Ureter (tissue), 1 donor: ENCODE measurements at places on chromosomes 4 and X.

DNA sequence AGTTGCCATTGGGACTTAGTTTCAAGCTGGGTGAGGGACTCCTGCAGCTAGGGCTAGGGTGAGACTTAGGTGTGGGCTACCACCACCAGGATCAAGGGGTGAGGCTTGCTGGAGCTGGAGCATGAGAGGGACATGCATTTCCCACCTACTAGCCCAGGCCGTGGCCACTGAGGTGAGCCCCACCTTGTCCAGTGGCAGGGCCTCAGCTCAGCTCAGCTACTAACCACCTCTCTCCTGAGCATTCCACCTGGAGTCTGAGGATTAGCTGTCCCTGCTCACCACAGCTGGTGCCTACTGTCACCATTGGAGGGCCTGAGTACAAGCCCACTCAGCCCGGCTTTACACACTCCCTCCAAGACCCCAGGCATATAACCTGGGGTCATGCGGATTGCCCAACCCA is 62.6 kb upstream of the MAGEH1 start:
- no peak for DNase-seq

DNA sequence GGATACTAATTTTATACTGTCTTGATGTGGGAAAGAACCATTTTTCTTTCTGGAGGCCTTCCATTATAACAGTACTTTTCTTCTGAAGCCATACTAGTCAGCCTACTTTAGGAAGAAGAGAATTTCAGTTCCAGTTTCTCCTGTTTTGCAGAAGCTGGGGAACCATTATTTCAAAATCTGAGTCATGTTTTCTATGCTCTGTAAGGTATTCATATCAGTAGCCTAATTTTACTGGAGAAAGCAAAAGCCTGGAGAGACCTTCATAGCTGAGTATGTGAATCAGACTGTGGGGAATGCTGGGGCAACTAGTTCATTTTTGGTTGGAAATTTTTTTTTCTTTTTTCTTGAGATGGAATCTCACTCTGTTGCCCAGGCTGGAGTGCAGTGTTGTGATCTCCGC is 22.4 kb downstream of the AFF1 start:
- DNase-seq, result no peak

GRCh38 chrX:134162032-134162431 is 75.0 kb upstream of the CCDC160 start:
- no peak for DNase-seq

- DNase-seq, result no peak
Measured at GRCh38 chr4:137420901-137421396, 111.3 kb downstream of the PCDH18 start.

DNA sequence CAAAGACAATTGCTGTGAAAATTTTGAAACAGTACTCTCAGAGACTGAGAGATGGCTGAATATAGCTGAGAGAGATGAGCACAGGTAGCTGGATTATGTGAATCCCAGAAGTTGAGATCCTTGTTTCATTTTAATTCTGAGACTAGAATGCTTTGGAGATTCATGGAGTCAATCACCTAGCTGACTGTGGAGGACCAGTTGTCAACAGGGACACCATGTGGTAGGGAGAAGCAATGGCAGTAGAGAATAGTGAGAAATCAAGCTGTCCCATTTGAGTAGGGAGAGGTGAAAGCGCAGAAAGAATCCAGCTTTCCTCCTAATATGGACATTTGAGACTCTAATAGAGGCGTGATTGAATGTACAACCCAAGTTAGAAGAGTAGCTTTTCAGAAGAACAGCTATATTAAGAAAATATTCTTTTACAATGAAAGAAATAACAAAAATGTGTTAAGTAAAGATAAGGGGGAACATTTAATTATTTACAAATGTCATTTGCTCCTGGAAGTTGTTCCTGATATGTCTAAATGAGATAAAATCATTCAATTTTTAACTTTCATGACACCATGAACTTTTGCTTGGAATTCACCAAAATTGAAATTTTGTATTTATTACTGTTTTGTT is 30.3 kb upstream of the GLRB start:
- DNase-seq, result peak; percentile 47

DNA sequence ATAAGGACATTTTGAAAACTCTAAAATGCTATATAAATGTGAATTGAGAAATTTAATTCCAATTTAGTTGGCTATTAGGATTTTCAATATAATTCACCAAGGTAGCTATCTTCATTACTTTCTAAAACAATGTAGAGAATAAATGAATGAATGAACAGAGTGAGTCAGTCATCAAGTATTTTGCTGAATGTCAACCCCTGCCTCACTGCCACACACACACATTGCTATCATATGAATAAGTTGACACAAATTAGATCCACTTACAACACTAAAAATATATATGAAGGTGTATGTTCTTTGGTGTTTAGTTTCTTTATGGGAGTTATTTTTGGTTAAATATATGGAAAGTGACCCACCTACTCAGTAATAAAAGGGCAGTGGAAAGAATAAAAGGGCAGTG is 141.4 kb upstream of the SMIM10 start:
- DNase-seq, result no peak

DNA sequence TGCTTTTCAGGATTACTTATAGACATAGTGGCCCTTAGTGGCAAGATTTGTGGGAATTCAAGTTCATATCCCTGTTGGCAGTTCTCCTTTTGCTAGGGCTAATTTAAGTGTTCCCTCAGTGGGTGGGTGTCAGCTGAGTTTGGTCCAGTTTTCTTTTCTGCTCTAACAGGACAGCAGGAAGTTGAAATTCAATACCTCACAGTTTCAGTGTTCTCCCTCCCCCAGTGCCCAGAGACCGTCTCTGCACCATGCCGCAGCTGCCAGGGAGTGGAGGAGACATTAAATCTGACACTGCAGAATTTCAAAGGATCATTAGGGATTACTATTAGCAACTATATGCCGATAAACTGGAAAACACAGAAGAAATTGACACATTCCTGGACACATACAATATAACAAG is 50.7 kb downstream of the UBE2NL start:
- no peak for DNase-seq

DNA sequence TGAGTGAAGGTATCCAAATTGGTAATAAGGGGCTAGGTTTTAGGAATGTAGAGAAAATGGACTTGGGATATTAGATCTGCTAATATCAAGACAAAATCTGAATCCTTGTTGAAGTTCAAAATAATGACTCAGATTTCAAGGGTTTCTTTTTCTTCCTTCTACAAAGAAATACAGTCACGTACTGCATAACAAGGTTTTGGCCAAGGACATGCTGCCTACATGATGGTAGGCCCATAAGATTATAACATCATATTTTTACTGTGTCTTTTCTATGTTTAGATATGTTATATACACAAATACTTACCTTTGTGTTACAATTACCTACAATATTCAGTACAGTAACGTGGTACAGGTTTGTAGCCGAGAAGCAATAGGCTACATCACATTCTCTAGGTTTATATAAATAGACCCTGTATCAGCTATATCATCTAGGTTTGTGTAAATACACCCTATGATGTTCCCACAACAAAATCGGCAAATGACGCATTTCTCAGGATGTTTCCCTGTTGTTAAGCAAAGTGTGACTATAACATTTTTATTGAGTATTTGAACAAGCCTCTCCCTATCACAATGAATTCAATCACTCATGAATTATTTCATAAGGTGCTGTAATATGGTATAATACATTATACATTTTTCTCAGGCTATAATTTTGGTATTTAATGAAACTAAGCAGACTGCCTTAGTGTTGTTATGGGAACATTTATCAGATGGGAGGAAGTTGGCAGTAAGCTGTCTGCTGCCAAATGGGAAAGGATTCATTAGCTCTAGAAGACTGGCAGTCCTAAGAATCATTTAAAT is 186.3 kb downstream of the PPP3CA start:
- no peak for DNase-seq

DNA sequence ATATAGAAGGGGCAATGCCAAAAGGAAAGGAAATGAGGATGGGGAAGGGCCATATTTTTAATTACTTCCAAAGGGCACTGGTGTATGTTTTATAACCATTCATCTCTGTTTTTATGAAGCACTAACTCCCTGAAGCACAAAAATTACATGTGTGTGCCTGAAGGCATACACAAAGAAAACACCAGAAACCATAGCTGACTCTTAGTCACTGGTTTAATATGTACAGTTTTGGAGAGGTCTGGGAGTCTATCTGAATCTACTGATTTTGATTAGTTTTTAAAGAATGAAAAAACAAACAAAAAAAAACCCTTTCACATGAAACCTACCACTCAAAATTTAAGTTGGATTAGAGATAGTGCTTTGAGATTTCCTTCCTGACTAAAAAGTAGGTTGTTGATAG is 438.7 kb downstream of the RPA4 start:
- DNase-seq, result no peak

DNA sequence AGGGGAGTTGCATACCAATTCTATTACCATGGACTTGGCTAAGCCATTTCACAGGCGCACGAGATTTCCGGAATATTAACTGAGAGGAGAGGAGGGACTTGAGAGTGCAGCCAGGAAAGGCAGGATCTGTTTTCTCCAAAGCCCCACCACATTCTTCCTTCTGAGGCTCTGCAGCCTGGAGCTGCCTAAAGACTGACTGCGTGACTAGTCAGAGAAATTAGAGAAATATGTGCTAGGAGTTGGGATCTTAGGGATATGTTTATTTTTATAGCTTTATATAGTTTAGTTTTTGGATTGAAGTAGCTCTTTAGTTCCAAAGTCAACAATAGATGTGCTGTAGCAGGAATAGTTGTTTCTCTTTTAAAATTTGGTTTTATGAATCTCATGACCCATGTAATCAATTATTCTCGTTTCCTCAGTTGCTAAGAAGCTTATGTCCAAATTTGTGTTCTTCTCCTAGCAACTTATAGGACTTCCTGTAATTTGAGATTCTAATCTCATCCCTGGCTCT is 300.1 kb upstream of the DDX53 start:
- DNase-seq, result no peak

DNA sequence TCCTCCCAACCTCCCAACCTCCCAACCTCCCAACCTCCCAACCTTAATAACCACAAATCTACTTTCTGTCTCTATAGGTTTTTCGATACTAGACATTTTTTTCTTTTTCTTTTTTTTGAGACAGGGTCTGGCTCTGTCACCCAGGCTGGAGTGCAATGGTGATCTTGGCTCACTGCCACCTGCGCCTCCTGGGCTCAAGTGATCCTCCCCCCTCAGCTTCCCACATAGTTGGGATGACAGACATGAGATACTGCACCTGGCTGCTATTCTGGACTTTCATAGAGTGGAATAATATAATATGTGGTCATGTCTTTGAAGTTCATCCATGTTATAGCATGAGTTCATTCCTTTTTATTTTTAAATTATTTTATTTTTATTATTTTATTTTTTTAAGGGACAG is 39.5 kb upstream of the ZFX start:
- DNase-seq, result no peak

- no peak for DNase-seq
Measured at GRCh38 chr4:6929812-6930464, 20.3 kb downstream of the TBC1D14 start.

DNA sequence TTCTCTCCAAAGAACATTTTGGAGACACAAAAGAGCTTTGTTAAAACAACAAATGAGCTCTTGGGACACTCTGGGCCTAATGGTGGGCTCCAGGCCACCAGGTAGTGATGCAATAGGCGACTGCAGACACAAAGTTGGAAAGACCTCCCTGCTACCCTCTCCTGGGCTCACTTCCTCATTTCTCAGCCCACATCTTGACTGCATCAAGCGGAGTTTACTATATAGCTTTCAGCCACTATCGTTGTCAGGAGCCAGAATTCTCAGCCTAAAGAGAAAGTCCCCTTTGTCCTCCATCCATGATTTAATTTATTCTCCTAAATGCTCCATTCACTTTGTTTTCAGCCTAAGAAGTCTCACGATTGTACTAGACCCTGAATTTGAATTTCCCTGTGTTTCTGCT is 114.9 kb downstream of the EFHC2 start:
- no peak for DNase-seq

DNA sequence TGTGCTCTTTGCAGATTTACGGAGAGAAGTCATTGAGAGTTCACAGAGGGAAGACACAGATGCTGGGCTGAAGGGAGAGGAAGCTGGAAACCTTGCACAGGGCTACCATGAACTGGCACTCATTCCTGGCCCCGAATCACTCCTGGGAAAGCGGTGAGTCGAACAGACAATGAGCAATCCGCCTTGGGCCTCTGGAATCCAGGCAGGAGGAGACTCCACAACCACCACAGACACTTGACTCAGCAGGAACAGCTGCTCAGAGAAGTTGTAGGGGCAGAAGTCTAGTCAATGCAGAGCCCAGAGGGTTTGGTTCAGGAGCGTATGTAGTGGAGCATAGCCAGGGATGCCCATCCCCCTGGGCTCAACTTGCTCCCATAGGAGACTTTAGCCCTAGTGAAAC is 62.8 kb upstream of the GRIA3 start:
- DNase-seq, result no peak

- no peak for DNase-seq
Measured at GRCh38 chr4:171718069-171718468, 95.1 kb upstream of the GALNTL6 start.

- peak; percentile 23 for DNase-seq
Measured at GRCh38 chrX:1582686-1583437, 8.5 kb upstream of the AKAP17A start.

GRCh38 chr4:40923316-40924095 is 173.8 kb downstream of the NSUN7 start:
- no peak for DNase-seq

DNA sequence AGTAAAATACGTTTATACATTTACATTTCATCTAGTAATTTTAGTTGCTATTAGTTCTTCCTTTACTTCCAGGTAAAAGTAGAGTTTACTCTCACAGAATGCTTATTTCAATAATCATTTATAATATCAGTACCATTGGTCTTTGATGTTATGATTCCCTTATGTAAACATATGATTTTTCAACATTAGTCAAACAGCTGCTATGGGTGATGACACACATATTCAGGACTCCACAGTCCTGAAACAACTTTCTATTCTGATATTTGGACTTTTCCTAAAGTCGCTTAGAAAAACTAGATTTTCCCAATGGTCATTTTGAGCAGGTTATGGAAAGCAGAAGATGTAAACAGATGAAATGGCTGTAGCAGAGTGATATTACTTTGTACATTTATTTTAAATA is 369.8 kb downstream of the UNC5C start:
- no peak for DNase-seq

DNA sequence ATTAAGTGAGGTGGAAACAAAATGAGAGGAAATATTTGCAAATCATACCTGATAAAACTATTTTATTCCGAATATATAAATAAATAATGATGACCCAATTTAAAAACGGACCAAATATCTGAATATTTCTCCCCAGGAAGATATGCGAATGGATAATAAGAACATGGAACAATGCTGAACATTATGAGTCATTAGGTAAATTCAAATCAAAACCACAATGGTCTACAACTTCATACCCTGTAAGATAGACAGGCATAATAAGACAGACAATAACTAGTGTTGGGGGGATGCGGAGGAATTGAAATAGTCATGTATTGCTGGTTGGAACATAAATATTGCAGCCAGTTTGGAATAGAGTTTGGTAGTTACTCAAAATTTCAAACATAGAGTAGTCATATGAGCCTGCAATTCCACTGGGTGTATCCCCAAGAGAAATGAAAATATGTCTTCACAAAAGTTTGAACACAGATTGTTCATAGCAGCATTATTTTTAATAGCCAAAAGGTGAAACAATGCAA is 47.6 kb upstream of the DRP2 start:
- DNase-seq, result no peak

- DNase-seq, result no peak
Measured at GRCh38 chr4:70895811-70896491, 6.2 kb upstream of the MOB1B start.
